ENCODE measurements at places on chromosomes 7 and 10.

DNA sequence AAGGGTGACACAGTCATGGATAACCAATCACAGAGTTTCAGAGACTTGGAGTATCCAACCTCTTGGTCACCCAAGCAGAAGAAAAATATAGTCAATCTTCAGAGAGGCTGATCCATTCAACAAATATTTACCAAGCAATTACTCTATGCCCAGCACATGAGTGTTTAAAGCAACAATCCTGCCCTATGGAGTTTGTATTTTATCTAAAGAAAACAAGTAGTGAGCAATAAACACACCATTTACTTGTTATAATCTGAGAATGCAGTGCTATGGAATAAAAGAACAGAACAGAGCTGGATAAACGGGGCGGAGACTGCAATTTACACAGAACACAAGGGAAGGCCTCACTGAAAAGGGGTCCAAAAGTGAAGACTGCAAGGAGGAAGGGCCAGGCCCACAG, 63.8 kb downstream of the GRB10 start:
- DNase-seq = no peak

GRCh38 chr10:60282771-60283353, 106.8 kb downstream of the ANK3 start:
- DNase-seq = no peak

GRCh38 chr7:116957874-116958273, 4.6 kb downstream of the ST7 start:
- DNase-seq = no peak

GRCh38 chr7:77679608-77680007, 16.7 kb upstream of the RSBN1L start:
- DNase-seq = peak; percentile 29

- DNase-seq = no peak
Measured at GRCh38 chr10:5012595-5012994, 8.9 kb upstream of the AKR1C2 start.

DNA sequence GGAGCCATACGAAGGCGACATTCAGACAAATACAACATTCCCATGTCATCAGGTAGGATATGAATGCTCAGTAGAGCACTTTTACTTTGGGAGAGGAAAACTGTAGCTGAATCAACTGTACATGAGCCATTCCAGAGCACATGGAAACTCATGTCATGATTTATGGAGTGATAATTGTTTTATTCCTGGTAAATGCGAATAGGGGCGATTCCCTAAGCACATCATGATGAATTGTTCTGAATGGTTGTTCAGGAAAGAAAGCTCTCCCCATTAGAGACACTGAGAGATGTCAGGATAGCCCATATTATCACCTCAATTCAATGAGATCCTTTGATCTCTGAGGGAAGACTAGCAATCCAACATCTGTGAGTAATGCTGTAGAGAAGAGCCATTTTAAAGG, 243.6 kb downstream of the FOXP2 start:
- DNase-seq = peak; percentile 56

GRCh38 chr10:50919010-50919409, 33.6 kb upstream of the A1CF start:
- no peak for DNase-seq
